Activated CD4-positive, alpha-beta T cell treated with anti-CD3 and anti-CD28 coated beads for 4 hours (primary cell): ENCODE measurements at places on chromosomes 7 and 10.
A peak's percentile ranks its signal among the peaks of the same experiment; 100 is the strongest.

DNA sequence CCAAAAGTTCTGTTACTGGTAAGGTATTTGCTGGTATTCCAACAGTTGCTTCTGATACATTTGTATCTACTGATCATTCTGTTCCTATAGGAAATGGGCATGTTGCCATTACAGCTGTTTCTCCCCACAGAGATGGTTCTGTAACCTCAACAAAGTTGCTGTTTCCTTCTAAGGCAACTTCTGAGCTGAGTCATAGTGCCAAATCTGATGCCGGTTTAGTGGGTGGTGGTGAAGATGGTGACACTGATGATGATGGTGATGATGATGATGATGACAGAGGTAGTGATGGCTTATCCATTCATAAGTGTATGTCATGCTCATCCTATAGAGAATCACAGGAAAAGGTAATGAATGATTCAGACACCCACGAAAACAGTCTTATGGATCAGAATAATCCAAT lies 131.0 kb downstream of the AASS start:
- DNase-seq: no peak

DNA sequence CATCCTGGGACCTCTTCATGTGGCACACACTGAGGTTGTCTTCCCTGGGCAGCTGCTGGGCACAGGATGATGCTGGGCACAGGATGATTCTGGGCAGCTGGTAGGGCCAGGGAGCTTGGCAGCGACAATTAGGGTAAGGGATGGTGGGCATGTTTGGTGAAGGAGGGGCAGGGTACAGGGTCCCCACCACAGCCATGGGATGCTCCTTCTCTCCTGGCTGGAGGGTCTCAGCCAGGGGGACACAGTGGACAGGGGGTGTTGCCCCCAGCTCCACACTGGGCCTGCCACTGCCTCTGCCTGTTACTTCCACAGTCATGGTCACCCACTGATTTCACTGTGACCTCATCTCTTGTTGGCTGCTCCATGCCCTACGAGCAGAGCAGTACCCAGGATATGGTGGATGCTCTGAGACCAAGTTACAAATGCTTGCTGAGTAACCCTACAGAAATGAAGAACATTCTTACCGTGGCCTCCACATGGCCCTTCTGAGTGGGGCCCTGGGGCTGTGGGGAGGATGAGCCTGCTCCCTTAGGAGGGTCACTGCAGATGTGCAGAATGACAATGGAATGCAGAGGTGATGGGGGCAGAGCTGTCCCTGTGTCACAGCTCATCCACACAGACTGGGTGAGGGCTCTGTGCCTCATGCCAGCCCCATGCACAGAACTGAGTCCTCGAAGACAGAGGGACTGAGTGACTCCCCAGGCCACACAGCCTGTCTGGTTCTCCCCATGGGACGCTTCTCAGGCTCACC lies 28.4 kb upstream of the RET start:
- no peak for DNase-seq

- DNase-seq: peak; percentile 18
These were observed 270.5 kb upstream of the MKLN1 start for GRCh38 chr7:131057015-131057793.

GRCh38 chr10:3433988-3434387 lies 261.4 kb upstream of the PITRM1 start:
- no peak for DNase-seq

- DNase-seq: no peak
These were observed 124.7 kb upstream of the C1QL3 start for GRCh38 chr10:16646181-16647059.

- DNase-seq: no peak
These were observed 70.1 kb downstream of the RELN start for GRCh38 chr7:103919272-103919868.

DNA sequence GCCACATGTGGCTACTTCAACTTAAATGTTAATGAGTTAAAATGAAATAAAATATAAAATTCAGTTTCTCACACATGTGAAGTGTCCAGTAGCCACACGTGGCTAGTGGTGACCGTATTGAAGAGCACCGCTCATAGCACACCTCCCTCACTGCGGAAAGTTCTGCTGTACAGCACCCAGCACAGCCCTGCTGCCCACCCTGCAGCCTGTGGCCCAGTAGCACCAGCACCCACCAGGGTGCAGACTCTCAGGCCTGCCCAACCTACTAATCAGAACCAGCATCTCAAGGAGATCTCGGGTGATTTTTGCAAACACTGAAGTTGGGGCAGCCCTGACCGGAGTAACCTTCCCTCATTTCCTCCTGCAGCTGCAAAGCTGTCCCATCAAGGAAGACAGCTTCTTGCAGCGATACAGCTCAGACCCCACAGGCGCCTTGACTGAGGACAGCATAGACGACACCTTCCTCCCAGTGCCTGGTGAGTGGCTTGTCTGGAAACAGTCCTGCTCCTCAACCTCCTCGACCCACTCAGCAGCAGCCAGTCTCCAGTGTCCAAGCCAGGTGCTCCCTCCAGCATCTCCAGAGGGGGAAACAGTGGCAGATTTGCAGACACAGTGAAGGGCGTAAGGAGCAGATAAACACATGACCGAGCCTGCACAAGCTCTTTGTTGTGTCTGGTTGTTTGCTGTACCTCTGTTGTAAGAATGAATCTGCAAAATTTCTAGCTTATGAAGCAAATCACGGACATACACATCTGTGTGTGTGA lies 162.8 kb upstream of the LANCL2 start:
- DNase-seq: no peak

DNA sequence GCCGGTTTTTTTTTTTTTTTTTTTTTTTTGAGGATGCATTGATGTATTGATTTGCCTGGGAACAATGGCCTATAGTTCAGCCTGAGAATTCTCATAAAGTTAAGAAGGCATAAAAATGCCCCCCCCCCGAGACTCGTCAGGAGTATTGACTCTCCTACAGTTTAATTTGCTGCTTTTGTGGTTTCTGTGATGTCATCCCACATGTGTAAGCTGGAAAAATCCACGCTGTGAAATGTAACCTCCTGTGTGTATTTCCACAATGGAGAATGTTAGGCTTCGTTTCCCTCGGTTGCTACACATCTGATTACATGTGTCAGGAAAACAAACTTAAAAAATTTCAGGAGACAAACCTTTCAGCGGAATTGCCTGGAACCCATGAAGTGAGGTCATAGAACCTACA lies 117.9 kb downstream of the FANK1 start:
- DNase-seq: no peak

DNA sequence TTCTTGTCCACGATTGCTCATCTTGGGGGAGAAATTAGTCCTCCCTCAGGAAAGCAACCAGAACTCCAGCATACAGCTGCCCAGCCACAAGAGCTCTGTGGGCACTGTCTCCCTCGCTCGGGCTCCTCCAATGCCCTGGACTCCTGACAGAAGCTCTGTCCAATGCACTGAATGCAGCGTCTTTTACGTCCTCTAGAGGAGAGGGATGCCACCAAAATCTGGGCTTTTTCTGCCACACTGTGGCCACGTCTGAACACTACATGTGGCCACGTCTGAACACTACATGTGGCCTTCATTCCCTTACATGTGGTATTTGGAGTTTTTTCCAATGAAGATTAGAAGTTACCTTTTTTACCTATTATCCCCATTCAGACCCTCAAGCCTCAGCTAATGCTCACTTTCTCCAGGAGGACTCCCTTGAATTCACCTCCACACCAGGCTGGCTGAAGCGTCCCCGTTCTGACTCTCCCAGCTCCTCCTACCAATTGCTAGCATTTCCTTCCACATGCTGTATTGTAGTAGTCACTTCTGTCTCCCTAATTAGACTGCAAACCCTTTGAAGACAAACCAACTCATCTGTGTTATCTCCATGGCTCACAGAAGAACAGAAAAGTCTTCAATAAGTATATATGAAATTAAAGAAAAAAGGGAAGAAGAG lies 134.3 kb upstream of the PDE1C start:
- DNase-seq: no peak

- DNase-seq: no peak
These were observed 326.5 kb downstream of the TNS3 start for GRCh38 chr7:47255441-47255840.

DNA sequence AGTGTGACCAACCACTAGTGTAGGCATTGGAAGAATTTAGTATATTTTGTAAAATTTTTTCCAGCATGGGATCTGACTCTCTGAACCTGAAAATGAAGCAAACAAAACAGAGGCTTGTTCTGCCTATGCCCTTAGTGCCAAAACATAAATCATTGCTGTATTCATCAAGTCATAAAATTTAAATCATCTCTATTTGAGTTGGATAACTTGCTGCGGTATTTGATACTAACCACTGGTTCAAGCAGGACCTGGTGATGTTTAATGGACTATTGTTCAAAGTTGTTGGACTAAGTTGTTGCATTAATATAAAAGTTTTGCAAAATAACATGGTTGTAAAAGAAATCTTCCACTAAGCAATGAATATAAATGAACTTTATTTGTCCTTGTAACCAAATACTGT lies 19.8 kb upstream of the RPA3 start:
- no peak for DNase-seq

- peak; percentile 14 for DNase-seq
These were observed 97.0 kb downstream of the TPK1 start for GRCh38 chr7:144738708-144739314.

DNA sequence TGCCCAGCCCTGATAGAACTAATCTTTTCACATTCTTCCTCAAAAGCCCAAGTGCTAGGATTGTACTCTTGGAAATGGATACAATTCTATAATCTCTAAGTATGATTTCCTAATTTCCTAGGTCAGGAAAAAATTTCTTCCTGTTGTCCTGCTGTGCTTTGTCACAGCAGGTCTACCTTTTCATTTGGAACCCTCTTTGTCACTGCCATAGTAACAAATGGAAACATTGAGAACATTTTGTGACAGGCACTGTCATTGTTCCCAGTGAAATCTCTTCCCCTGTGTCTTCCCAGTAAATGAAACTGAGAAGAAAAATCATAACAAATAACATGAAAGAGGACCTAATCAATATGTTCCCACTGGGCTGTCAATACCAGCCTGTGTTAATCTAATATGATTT lies 150.9 kb upstream of the KAT6B start:
- no peak for DNase-seq
